ENCODE measurements at places on chromosomes 5 and 9. TPM values are rescaled to one million over a fixed set of nuclear protein-coding genes. Genes with fewer than 3 reads are reported as not detected.

The CXCL14 gene
- not detected for total RNA-seq

The LCN6 gene
- total RNA-seq = not detected

The DRD1 gene
- not detected for total RNA-seq

The CYFIP2 gene
- 173 TPM for total RNA-seq

The SLC36A3 gene
- total RNA-seq = not detected

The ARL15 gene
- 10.4 TPM for total RNA-seq

The GABRP gene
- not detected for total RNA-seq

The CEP72 gene
- 32.4 TPM for total RNA-seq

The SPATA24 gene
- total RNA-seq = 4.1 TPM

The FAM78A gene
- 52.8 TPM for total RNA-seq

The CBY3 gene
- total RNA-seq = 0.66 TPM

The GRAMD2B gene
- total RNA-seq = 9.5 TPM

The SMIM32 gene
- total RNA-seq = not detected

The ADGRD2 gene
- total RNA-seq = not detected

The PCDHB10 gene
- not detected for total RNA-seq

The CDX1 gene
- not detected for total RNA-seq

The SNCAIP gene
- not detected for total RNA-seq

The CDC20B gene
- not detected for total RNA-seq

The C7 gene
- total RNA-seq = not detected

The GARIN3 gene
- total RNA-seq = 0.31 TPM

The PCDHGB4 gene
- total RNA-seq = 0.18 TPM

The IFNK gene
- not detected for total RNA-seq

The PCDHB9 gene
- not detected for total RNA-seq

The LCP2 gene
- total RNA-seq = 351 TPM

The RGS7BP gene
- total RNA-seq = not detected

The GDF9 gene
- total RNA-seq = 0.57 TPM

The PCDHB3 gene
- not detected for total RNA-seq

The SLCO6A1 gene
- total RNA-seq = not detected

The FBXL7 gene
- total RNA-seq = not detected

The SLCO4C1 gene
- 0.22 TPM for total RNA-seq

Measured in activated T-helper 1 cell treated with anti-CD3 and anti-CD28 coated beads, Interleukin-12 subunit alpha, Interleukin-12 subunit beta, Interleukin-2, Interleukin-4 antibody, amounts not matched to agents 30 ng/mL and 10 ng/mL and 1 ng/mL, durations not matched to agents 14 hours and 24 hours and 36 hours (primary cell).